ENCODE measurements at places on chromosomes 12 and 14.

GRCh38 chr14:94374116-94374515 lies 14.3 kb downstream of the SERPINA1 start:
- peaks cover 11% of the 10 kb centered on the region for H3K27me3 ChIP-seq
- H3K4me3 ChIP-seq, result no peak overlapping the region
- DNase-seq, result no peak

DNA sequence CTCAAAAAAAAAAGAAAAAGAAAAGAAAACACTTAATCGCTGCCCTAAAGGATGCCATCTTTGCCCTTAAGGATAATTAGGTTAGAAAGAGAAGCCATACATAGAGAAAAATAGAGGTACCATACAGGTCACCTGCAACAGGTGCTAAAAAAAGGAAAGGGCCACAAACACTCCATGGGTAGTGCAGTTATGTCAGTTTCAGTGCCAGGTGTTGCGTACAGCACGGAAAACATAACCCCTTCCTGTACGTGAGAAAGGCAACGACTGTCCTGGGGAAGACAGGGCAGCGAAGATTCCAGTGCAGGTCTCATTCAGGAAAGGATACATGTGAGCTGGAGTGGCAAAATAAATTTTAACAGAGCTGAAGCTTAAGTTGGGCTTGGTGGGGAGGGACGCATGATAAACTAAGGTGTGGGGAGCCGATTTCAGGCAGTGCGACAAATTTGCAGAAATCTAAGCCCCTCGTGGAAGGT lies 553 bp upstream of the DAZAP2 start:
- no peak for DNase-seq
- H3K27ac ChIP-seq, result peak overlapping the region; percentile 100
- peak overlapping the region; percentile 95 for H3K4me3 ChIP-seq
- peaks cover 12% of the 10 kb centered on the region for H3K27me3 ChIP-seq
- peaks cover 18% of the 10 kb centered on the region for H3K36me3 ChIP-seq

DNA sequence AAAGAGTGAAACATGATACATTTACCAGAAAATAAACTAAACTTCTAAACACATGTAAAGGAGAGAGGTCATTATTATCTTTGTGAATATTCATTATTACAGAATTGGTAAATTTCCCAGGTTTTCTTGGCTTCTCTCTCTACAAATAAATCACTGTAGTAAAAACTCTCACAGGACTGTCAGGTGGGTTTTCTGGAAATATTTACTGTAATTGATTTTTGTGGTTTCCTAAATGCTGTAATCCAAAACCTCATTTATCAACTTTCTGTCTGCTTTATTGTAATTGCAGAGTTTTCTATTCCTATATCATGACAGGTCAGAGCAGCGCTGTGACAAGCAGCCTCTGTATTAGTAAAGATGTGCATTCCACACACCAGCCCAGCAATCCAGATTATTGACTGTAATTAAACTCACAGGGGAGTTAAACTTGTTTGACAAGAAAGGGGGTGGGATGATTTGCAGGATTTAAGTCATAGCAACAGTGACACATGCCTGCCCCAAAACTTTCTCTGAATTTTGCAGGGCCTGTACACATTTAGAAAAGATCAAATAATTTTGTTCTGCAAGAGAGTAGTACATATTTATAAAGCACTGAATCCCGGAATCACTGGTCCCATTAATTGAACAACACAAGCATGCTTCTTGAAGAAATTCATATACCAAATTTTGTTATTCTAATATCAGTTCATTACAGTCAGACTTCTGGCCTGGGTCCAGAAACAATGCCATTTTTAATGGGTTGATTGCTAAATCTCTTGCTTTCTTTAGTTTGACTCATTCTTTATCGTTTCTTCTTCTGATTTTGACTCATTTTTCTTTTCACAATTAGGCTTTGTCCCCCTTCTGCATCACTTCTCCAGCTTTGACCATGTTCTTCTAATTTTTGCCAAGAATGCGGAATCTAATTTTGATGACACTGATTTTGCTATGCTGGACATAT lies 42.2 kb downstream of the PTPRO start:
- H3K36me3 ChIP-seq, result no peaks in the 10 kb centered on the region
- DNase-seq, result no peak
- H3K4me3 ChIP-seq, result no peak overlapping the region
- H3K27ac ChIP-seq, result no peak overlapping the region
- H3K27me3 ChIP-seq, result peaks cover 3% of the 10 kb centered on the region

GRCh38 chr12:401235-402028 lies at the start of gene CCDC77:
TSS of gene CCDC77 (plus strand) at chr12:401644. CDS start at chr12:409384, 7,740 bp downstream.
- H3K27ac ChIP-seq, result no peak within 1 kb of the TSS
- peak; percentile 91 for DNase-seq
- peaks cover 11% of the 10 kb centered on the region for H3K36me3 ChIP-seq
- H3K27me3 ChIP-seq, result peaks cover 19% of the 10 kb centered on the region
- no peak within 1 kb of the TSS for H3K4me3 ChIP-seq

GRCh38 chr14:92049781-92050180 lies 9.9 kb upstream of the TRIP11 start:
- H3K27ac ChIP-seq, result no peak overlapping the region
- no peak for DNase-seq
- H3K36me3 ChIP-seq, result peaks cover 7% of the 10 kb centered on the region
- no peaks in the 10 kb centered on the region for H3K4me1 ChIP-seq

DNA sequence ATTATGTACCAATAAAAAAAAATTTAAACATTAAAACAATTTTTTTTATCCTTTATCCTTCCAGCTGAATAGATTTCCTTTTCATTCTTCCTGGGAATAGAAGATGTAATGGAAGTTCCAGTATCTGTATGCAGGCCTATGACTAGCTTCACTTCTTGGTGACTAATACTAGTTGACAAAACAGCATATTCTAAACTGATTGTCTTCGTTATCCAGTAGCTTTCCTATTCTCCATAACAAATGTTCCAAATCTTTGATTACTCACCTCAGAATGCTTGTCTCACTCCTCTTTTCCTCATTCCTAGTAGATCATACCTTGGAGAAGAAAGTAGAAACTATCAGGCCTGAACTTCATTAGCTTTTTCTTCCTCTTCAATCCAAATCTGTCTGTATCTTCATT lies 70.7 kb downstream of the PLEKHA5 start:
- H3K36me3 ChIP-seq, result no peaks in the 10 kb centered on the region
- no peaks in the 10 kb centered on the region for H3K27me3 ChIP-seq
- H3K4me1 ChIP-seq, result no peaks in the 10 kb centered on the region
- no peak overlapping the region for H3K4me3 ChIP-seq

DNA sequence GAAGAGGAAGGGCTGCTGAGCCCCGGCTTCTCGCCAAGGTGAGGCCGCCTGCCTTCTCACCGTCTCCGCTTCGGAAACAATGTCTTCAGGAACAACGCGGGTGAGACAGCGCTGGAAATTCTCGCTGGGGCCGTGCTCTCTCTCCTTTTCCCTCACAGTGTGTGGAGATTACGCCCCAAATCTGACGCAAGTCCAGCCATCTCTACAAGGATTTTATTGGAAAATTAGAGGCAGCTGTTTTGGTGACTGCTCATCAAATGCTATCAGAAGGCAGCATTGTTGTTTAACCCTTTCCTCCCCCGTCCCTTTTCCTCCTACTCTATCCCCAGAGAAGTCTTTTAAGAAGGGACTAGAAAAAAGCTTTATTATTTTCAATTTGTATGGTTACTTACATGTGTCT lies 53.5 kb downstream of the PIWIL1 start:
- H3K4me1 ChIP-seq, result peaks cover 7% of the 10 kb centered on the region
- peaks cover 12% of the 10 kb centered on the region for H3K27me3 ChIP-seq
- no peak for DNase-seq
- no peaks in the 10 kb centered on the region for H3K36me3 ChIP-seq
- H3K27ac ChIP-seq, result no peak overlapping the region

- no peak for DNase-seq
- H3K27ac ChIP-seq, result no peak overlapping the region
- no peaks in the 10 kb centered on the region for H3K27me3 ChIP-seq
- no peak overlapping the region for H3K4me3 ChIP-seq
Observed at GRCh38 chr12:25107920-25108319, 87.0 kb downstream of the DNAI7 start.

DNA sequence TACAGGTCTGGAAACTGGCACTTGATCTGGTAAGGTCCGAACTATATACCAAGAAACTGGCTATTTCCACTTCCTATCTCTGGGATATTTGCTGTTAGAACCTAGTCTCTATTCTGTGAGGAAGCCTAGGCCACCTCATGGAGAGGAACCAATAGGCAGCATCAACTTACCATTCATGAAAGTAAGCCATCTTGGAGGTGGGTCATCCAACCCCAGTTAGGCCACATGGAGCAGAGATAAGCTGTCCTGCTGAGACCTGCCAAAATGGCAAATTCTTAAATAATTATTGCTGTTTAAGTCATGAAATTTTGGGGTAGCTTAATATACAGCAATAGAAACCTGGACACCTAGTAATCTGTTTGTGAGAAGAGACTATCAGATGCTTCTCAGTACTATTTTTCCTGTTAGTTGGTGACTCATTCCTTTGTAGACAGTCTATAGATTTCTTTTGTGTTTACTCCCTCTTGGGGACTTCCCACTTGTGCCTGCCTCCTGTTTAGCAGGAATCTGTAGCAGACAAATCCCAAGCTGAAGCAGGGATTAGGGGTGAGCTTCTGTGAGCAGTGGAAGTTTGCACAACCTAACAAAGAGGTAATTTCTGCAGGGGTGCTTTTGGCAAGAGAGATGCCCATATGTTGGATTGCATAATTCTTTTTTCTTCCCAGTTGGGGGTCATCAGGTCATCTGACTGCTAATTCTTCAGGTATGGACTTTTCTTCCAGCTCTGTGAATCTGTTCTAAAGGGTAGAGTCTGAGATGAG lies 136.8 kb downstream of the IGF1 start:
- H3K4me3 ChIP-seq, result no peak overlapping the region
- peaks cover 4% of the 10 kb centered on the region for H3K36me3 ChIP-seq
- peaks cover 25% of the 10 kb centered on the region for H3K4me1 ChIP-seq
- DNase-seq, result no peak
- peaks cover 3% of the 10 kb centered on the region for H3K27me3 ChIP-seq

DNA sequence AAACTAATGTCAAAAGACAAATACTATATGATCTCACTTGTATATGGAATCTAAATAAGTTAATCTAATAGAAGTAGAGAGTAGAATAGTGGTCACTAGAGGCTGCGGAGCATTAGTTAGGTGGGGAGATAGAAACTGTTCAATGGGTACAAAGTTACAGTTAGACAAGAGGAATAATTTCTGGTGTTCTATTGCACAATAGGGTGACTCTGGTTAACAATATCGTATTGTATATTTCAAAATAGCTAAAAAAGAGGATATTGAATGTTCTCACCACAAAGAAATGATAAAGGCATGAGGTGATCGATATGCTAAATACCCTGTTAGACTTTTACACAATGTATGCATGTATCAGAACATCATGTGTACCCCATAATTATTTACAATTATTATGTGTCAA lies 42.9 kb downstream of the IGF1 start:
- DNase-seq, result no peak
- H3K4me1 ChIP-seq, result peaks cover 13% of the 10 kb centered on the region
- no peak overlapping the region for H3K4me3 ChIP-seq
- no peaks in the 10 kb centered on the region for H3K36me3 ChIP-seq

- H3K36me3 ChIP-seq, result no peaks in the 10 kb centered on the region
- H3K27me3 ChIP-seq, result no peaks in the 10 kb centered on the region
- H3K4me1 ChIP-seq, result no peaks in the 10 kb centered on the region
- no peak for DNase-seq
Observed at GRCh38 chr14:106058342-106058741, 532.0 kb downstream of the TMEM121 start.

- H3K27me3 ChIP-seq, result peaks cover 12% of the 10 kb centered on the region
- peaks cover 79% of the 10 kb centered on the region for H3K4me1 ChIP-seq
- H3K27ac ChIP-seq, result no peak overlapping the region
- no peaks in the 10 kb centered on the region for H3K36me3 ChIP-seq
Observed at GRCh38 chr14:100677152-100677551, 49.5 kb upstream of the DLK1 start.

DNA sequence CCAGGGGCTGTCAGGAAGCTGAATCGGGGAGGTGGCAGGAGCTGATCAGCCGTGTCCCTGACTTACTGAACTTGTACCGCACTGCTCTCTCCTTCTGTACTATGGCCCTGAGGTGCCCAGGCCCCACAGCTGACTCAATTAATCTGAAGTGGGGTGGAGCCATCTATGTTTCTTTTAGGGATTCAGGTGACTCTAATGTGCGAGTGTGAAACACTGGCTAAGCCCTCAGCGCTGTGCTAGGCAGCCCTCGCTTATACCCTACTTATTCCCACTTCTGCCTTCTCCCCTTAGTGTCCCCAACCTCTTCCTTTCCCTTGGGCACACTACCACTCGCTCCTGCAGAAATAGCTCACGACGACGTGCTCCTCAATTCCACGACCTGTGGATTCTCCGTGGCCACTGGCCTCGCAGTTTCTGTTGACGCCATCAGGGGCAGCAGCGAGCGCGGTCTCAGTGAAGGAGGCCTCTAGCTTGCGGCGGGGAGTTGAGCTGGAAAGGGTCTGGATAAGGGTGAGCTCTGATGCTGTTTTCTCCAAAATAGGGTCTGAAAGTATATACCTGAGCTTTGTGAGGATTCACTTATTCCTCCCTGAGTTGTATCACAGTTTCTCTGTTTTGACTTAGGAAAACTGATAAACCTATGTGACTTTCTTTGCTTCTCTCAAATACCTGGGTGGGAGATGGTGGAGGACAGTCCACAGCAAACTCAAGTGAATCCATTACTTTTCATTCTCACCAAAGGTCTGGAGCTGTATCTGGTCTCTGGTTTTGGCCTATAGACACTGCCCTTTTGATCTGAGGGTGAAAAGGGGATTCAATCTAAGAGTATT lies 167.6 kb downstream of the SLC41A2 start:
- H3K27ac ChIP-seq, result no peak overlapping the region
- peak; percentile 67 for DNase-seq
- H3K4me3 ChIP-seq, result peak overlapping the region; percentile 49

DNA sequence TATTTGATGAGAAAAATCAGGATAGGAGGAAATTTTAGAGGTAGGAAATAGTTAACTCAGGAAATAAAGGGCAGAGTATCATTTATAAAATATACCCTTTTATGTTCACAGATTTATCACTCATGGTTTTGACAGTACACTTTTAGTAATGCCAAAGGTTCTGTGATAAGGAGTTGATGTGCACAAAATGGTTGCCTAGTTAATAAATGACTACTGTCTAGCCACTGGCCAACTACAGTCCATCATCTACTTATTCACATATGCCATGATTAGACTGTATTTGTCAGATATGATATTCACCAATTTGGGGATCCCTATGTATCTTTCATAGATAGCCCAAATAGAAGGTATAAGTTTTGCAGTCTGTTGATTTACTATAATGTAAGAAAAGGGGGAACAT lies 19.2 kb upstream of the GXYLT1 start:
- H3K27me3 ChIP-seq, result no peaks in the 10 kb centered on the region
- DNase-seq, result no peak
- H3K36me3 ChIP-seq, result peaks cover 43% of the 10 kb centered on the region
- H3K4me1 ChIP-seq, result no peaks in the 10 kb centered on the region
- no peak overlapping the region for H3K27ac ChIP-seq

- no peaks in the 10 kb centered on the region for H3K4me1 ChIP-seq
- no peak for DNase-seq
- no peaks in the 10 kb centered on the region for H3K27me3 ChIP-seq
- H3K4me3 ChIP-seq, result no peak overlapping the region
- peaks cover 5% of the 10 kb centered on the region for H3K36me3 ChIP-seq
- no peak overlapping the region for H3K27ac ChIP-seq
Observed at GRCh38 chr12:92583910-92584309, 118.9 kb upstream of the PLEKHG7 start.
